ENCODE measurements at places on chromosomes 2 and 18.

DNA sequence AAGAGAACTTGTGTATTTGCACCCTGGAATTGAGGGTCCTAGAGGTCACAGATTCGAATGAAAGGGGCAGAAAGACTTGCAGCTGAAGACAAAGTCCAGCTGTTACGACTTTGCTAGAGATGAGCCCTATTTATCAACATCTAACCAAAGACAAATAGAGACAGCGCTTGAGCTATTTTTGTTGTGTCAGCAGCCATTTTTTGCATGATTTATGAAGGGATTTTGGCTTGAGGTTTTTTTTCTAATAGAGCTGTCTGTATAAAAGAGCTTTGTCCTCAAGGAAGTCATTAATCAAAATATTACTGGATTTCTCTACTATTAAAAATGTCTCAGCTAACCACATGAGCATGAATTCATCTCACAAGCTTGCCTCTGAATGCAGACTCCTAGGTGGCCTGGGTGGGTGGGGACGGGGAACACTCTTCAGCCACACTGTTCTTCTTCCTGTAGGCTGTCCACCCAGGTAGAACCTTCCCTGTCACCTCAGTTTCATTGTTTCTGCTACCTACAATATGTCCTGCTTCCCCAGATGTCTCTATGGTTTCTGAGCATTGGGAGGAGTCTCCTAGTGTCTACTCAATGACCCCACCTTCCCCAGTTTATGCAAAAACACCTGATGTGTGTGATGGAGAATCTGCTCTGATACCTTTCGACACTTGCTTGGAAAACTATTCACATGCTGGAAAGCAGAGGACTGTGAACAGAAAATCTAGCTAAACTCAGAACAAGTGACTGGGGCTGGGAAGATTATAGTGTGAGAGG, 7.2 kb upstream of the CD226 start:
- no peak for DNase-seq

DNA sequence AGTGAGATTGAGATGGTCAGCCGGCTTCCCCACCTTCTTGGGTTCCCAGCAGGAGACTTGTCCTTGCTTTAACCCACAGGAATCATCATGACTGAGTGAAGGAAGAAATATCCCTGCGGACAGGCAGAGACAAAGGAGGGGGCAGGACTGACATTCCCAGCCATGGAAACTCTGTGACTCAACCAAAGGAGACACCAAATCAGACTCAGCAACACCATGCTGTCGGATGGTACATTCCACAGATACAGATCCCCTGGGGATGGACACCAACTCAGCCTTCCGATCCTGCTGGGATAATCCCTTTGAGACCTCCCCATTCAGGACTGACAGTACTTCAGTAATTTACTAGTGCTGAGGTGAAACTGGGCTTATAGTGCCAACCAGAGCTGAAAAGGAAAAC, 518.3 kb downstream of the XIRP2 start:
- DNase-seq = no peak

DNA sequence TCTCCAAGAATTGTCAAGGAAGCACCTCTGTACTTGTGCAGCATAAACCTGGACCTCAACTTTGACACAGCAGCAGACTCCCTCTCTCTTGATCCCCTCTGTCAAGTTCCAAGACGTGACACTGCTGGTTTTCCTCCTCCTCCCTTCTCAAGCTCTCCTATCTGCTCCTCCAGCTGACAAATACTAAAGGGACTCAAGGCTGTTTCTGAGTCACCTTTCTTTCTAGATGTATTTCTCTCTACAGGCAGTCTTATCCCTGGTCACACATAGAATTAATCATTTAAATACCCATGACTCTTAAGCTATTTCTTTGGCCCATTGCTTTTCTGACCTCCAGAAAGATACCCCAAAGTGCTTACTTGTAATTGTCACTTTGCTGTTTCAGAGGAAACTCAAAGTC, 53.5 kb downstream of the SEPTIN10 start:
- DNase-seq = no peak

DNA sequence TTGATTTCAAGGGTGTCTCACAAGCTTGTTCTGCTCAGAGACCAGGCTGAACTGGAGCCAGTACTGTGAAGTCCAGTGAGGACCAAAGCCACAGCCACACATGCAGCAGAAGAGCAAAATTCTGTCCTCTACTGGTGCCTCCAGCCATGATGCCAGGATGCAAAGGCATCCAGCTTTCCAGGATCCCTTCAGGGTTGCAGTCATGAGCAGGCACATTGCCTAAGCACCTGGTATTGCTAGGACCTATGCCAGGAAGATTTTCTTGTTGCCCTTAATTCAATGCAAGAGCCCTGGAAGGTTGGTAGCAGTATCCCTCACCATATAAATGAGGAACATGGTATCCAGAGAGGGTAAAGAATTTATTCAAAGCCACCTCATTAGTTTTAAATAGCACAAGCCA, 78.9 kb upstream of the CYRIA start:
- DNase-seq = no peak

DNA sequence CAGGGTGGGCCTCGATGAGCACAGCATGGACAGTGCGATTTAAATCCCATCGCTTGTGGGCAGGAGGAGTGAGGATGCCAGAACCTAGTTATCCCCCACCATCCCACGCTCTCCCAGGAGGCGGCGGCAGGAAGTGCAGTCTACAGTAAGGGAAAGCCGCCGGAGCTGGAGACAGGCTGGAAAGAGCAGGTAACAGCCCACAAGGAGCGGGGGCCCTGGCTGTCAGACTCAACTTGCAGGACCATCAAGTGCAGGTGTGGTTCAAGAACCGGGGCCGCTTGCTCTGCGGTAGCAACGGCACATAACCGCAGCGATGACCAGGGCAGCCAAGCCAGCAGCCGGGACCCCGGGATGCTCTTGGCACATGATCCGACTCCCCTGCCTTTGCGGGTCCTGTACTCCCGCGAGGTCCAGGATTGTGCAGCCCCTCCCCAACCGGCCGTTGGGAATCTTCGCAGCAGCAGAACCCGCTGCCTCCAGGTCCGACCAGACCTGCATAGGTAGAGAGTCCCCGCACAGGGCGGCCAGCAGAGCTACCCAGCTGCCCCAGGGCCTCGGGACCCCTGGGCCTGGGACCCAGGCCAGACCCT, 82.1 kb downstream of the BIN1 start:
- no peak for DNase-seq

DNA sequence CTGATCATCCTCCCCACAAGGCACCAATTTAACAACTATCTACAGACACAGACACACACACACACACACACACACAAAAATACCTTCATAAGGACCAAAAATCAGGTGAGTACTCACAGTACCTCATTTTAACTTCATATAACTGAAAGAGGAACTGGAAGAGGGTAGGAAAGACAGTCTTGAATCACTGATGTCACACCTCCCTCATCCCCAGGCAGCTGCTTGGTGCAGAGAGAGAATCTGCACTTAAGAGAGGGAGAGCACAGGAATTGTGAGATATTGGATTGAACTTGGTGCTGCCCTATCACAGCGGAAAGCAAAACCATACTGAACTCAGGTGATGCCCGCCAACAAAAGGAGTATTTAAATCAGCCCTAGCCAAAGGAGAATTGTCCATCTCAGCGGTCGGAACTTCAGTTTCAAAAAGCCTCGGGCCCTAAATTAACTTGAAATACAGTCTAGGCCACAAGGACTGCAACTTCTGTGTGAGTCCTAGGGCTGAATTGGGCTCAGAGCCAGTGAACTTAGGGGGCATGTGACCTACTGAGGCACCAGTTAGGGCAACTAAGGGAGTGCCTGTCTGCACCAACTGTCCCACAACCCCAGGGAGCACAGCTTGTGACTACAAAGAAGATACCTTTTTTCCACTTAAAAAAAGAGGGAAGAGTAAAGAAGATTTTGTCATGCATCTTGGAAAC, 211.1 kb downstream of the LRATD1 start:
- no peak for DNase-seq

DNA sequence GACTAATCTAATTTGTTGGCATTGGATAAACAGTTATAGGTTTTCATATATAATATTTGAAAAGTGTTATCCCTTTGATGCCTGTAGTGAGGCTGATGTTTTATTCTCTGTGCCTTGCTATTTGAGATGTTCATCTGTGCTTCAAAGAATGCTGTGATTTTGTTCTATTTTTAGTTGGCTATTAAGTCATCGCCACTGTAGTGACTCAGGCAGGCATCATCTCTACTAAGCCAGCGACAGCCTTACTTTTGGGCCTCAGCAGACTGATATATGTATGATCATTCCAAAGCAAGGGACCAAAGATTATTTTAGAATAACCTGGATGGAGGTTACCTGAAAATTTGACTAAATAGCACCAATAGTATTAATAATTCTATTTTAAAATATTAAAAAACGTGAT, 1674.5 kb upstream of the NXPH2 start:
- DNase-seq = no peak

DNA sequence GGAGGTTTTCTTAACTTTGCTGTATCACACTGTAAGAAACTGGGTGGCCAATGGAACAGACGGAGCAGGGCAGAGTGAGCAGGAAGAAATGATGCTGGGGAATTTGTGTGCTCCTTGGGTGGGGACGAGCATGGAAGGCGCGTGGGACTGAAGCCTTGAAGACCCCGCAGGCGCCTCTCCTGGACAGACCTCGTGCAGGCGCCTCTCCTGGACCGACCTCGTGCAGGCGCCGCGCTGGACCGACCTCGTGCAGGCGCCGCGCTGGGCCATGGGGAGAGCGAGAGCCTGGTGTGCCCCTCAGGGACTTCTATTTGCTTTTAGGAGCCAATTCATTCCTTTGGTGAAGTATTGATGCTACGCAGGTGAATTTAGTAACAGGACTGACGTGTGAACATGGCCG, 8.9 kb downstream of the TPO start:
- no peak for DNase-seq

GRCh38 chr18:68461481-68462018, 253.4 kb downstream of the TMX3 start:
- no peak for DNase-seq

GRCh38 chr18:6711467-6711866, 18.0 kb upstream of the ARHGAP28 start:
- no peak for DNase-seq

GRCh38 chr2:75603477-75603876, 42.7 kb upstream of the EVA1A start:
- DNase-seq = no peak

DNA sequence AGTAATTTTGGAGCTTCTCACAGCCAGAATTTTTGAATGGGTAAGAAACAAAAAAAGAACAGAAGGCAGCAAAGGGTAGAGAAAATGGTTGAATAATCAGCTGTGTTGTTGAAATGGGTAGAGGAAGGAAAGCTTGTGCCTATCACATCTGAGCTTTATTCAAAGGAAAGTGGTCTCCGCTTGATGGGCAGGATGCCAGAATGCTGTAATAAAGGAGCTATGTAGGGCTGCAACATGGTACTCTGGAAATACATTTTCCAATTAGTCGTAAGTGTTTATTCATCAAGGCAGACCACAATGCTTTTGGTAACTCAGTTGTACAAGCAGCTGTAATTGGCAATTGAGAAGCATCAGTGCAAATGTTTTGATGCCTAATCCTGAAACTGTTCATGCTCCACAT, 196.9 kb downstream of the ICOS start:
- no peak for DNase-seq

GRCh38 chr2:169303579-169304305, 58.6 kb downstream of the LRP2 start:
- no peak for DNase-seq

Measured in GDM1 (cell line).